ENCODE measurements at places on chromosomes 7 and 10.

DNA sequence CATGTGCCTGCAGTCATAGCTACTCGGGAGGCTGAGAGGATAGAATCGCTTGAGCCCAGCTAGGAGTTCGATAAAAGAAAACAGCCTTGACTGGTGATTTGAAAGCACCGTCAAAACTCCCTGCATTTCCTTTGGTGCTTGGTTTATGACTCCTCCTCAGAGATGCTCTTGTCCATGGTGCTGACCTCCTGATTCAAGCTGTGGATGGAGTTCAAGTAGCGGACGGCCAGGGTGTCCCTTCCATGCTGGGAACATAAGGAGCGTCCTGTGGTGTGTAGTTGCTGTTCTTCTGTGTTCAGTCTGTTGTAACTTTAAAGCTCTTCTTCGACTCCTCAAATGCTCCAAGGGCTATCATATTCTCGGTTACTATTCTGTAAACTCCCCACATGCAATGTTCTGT lies 382.5 kb upstream of the KIAA1217 start:
- no peak for DNase-seq
- H3K27me3 ChIP-seq, result no peaks in the 10 kb centered on the region
- no peaks in the 10 kb centered on the region for H3K4me1 ChIP-seq
- no peaks in the 10 kb centered on the region for H3K36me3 ChIP-seq

DNA sequence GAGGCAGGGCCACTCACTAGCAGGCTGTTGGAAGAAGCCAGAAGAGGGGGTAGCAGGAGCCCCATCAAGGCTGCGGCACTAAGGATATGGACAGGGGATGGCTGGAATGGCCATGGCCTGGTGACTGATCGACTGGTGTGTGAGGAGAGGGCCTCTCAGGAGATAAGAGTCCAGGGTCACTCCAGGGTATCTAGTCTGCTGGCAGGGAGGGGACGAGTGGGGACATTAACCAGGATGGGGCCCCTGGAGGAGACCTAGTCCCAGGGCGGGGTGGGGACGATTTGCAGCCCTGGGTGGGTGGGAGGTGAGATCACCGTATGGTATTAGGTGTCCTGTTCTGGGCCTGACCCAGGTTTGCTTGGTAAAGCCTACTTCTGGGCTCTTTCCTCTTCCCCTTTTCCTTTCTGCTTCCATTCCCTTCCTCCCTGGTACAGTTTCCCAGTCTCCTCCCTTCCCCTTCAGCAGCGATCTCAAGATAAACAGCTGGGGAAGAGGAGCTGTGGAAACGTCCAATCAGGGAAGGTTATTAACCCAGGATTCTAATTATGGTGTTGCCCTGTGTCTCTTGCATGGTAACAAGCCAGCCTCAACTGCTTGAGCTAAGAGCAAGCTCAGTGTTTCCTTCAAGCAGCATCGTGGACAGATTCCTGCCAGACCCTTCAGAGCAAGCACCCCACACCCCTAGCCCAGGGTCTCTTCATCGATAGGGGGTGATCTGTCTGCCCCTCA lies 233.2 kb downstream of the RPS24 start:
- peaks cover 10% of the 10 kb centered on the region for H3K4me1 ChIP-seq
- DNase-seq, result peak; percentile 90
- H3K27me3 ChIP-seq, result no peaks in the 10 kb centered on the region
- H3K27ac ChIP-seq, result no peak overlapping the region
- H3K4me3 ChIP-seq, result peak overlapping the region; percentile 11
- peaks cover 15% of the 10 kb centered on the region for H3K36me3 ChIP-seq

DNA sequence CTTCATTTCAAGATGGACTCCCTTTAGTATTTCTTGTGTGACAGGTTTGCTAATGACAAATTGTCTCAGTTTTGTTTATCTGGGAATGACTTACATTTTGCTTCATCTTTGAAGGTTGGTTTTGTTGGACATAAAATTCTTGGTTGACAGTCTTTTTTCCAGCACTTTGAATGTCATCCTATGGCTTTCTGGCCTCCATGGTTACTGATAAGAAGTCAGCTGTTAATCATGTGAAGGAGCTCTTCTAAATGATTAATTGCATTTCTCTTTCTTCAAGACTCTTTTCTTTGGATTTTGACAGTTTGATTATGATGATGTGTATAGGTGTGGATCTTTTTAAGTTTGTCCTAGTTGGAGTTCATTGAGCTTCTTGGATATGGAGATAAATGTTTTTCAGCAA lies 26.9 kb upstream of the HHEX start:
- H3K4me3 ChIP-seq, result no peak overlapping the region
- H3K4me1 ChIP-seq, result no peaks in the 10 kb centered on the region
- H3K36me3 ChIP-seq, result no peaks in the 10 kb centered on the region
- H3K27ac ChIP-seq, result no peak overlapping the region

- H3K27ac ChIP-seq, result no peak overlapping the region
- no peak overlapping the region for H3K4me3 ChIP-seq
- DNase-seq, result no peak
- H3K36me3 ChIP-seq, result no peaks in the 10 kb centered on the region
Observed at GRCh38 chr10:62851442-62851841, 35.3 kb upstream of the EGR2 start.

DNA sequence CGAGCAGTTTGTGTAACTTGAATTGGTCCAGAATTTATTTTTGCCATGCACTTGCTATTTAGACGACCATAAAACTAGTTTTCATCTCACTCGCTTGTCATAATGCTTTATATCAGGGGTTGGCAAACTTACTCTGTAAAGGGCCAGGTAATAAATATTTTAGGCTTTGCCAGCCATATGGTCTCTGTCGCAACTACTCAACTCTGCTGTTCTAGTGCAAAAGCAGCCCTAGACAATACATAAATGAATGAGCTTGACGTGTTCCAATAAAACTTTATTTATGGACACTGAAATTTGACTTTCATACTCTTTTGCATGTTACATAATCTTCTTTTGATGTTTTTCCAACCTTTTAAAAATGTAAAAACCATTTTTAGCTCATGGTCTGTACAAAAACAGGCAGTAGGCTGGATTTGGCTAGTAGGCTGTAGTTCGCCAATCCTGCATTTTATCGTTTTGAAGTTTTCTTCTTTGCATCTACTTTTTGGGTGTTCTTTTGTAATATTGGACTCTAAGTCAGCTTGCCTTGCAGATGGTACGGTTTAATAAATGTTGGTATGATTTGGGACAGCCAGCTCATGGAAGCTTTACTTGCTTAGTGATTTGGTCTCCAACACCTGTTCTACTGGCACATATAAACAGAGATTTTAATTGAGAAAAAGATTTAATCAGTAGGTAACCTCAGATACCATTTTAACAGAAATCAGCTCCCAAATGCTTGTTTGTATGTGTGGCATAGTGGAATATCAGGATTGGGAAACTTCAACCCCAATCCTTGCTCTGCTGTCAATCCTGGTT lies 25.6 kb downstream of the SND1 start:
- peaks cover 10% of the 10 kb centered on the region for H3K4me1 ChIP-seq
- H3K4me3 ChIP-seq, result no peak overlapping the region
- H3K36me3 ChIP-seq, result peaks cover 13% of the 10 kb centered on the region
- no peaks in the 10 kb centered on the region for H3K27me3 ChIP-seq
- no peak overlapping the region for H3K27ac ChIP-seq

DNA sequence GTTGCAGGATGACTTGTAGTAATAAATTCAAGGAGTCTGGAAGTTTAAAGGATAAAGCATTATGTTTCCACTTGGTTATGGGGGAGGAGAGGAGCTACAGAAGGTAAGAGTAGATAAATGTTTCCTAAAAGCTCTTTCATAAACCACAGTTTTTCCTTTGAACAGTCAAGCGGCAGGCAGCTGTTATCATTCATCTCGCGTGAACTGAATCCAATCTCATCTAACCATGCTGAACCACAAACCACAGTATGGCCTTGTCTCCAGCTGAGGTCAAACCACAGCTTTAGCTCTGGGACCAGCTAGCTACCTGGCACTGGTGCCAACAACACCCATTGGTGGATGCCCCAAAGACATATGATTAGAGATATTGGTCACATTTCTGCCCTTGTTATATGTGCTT lies 63.3 kb downstream of the NOC3L start:
- H3K36me3 ChIP-seq, result no peaks in the 10 kb centered on the region
- peaks cover 2% of the 10 kb centered on the region for H3K4me1 ChIP-seq
- H3K27ac ChIP-seq, result no peak overlapping the region
- no peak overlapping the region for H3K4me3 ChIP-seq

- no peak overlapping the region for H3K4me3 ChIP-seq
- no peak for DNase-seq
- no peaks in the 10 kb centered on the region for H3K4me1 ChIP-seq
- no peaks in the 10 kb centered on the region for H3K27me3 ChIP-seq
- no peaks in the 10 kb centered on the region for H3K36me3 ChIP-seq
Observed at GRCh38 chr7:11404355-11404754, 427.6 kb downstream of the THSD7A start.

DNA sequence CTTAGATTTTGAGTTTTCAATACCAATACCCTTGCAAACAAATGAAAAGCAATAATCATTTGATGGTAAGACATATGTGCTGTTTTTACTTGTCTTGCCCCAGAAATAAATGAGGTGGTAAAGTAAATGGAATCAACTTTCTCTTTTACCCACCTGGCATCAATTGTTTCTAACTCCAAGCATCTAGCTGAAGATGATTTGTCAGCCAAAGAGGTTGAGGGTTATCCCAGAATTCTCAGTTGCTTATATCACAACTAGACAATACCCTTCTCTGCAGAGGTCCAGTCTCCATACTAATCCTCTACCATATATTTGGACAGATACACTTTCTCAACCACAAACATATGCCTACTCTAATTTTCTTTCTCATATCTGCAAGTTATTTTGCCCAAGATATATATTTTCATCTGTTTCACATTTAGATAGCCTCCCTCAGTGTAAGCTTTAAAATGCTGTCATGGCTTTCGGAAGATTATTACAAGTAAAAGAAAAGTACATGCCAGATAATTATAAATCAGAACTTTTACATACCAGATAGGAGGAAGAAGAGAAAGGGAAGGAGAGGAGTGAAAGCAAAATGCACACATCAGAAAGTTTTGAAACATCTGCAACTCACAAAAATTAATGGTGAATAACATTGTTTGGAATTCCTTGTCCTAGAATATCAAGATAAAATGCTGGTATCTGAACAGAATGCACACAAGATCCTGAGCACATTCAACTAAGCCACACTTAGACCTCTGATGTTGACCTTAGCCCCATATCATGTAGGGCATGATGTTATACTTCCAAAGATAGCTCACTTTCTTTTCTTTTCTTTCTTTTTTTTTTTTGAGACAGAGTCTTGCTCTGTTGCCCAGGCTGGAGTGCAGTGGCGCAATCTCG lies 146.6 kb downstream of the REEP3 start:
- no peak overlapping the region for H3K27ac ChIP-seq
- H3K4me1 ChIP-seq, result no peaks in the 10 kb centered on the region
- no peaks in the 10 kb centered on the region for H3K27me3 ChIP-seq
